Uterus (tissue), 4 donors: ENCODE measurements at places on chromosomes 2 and 18. TPM values are rescaled to one million over a fixed set of nuclear protein-coding genes. Genes with fewer than 3 reads are reported as not detected.

Gene GALNT5
- total RNA-seq = 8.1 TPM

DNA sequence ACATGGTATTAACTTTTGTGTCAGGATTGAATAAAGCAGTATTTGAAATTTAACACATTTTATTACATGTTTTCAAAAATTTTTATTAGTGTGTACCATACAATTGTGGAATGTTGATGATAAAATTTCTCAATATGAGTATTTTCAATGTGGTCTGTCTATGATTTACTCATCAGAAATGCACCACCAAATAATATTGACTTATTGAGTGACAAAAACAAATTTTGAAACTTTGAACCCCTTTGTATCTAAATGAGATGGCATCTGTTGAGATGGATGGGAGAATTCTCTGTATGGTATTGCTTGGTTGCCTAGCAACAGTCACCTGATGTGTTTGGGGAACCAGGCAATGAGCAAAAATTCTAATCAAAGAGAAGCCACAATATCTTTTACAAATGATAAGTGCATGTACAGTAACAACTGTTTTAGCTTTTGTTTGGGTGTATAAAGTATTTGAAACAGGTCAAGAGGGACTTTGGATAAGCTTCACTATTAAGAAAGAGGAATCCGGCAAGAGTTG lies 400.1 kb downstream of the CCDC85A start:
- DNase-seq = no peak
- no peaks in the 10 kb centered on the region for H3K36me3 ChIP-seq
- no peak overlapping the region for H3K27ac ChIP-seq
- no peaks in the 10 kb centered on the region for H3K27me3 ChIP-seq

DNA sequence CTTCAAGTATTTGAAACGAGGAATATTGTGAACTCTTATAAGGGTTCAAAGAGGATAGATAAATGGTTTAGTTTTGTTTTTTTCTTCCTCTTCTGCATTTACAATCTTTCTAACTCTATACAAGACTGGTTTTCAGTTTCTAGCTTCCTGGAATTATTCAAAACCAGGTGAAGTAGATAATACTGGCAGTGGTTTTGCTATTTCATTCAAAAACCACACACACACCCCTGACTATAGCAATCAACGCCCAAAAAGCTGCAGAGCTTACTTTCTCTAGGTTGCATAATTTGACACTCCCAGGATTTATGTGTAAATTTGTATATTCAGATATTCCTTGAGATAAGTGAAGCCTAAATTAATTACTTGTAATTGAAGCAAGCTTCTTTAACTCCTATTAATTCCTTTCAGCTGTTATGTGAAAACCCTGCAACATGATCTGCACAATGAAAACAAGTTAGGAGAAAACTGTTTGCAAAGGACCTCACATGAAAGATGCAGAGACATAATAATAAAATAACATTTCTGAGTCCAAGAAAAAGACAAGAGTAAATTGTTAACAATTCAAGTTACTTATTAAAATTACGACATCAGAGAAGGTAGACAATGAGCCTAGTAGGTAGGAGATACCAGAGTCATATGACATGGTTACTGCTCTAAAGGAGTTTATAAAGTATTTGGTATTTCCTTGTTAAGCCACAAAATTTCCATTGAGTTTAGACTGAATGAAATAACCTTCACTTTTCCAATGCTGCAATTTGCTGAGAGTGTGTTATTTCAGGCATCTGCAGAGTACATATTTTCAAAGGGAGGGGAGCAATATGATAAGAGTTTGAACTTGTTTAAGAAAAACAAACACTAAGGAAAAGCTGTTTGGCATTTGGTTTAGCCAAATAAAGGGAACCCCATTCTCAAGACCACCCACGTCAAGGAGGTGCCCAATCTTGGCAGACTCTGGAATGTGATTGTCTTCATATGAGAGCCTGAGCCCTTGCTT lies 1.6 kb upstream of the NFE2L2 start:
- no peaks in the 10 kb centered on the region for H3K36me3 ChIP-seq
- H3K27me3 ChIP-seq = no peaks in the 10 kb centered on the region
- H3K4me1 ChIP-seq = peaks cover 4% of the 10 kb centered on the region
- DNase-seq = no peak
- H3K4me3 ChIP-seq = peak overlapping the region; percentile 78

GRCh38 chr2:64698668-64699444 lies 45.1 kb upstream of the SERTAD2 start:
- H3K36me3 ChIP-seq = no peaks in the 10 kb centered on the region
- no peaks in the 10 kb centered on the region for H3K4me1 ChIP-seq
- no peak overlapping the region for H3K27ac ChIP-seq
- H3K4me3 ChIP-seq = no peak overlapping the region

Gene TANC1
- 92.7 TPM for total RNA-seq

Gene SERPINB3
- not detected for total RNA-seq

GRCh38 chr2:98899041-98899702 lies 36.9 kb downstream of the CRACDL start:
- DNase-seq = no peak
- no peak overlapping the region for H3K4me3 ChIP-seq
- H3K27ac ChIP-seq = no peak overlapping the region
- no peaks in the 10 kb centered on the region for H3K4me1 ChIP-seq

GRCh38 chr18:13524811-13525210 lies 201.5 kb downstream of the FAM210A start:
- H3K4me3 ChIP-seq = no peak overlapping the region
- no peaks in the 10 kb centered on the region for H3K27me3 ChIP-seq
- H3K4me1 ChIP-seq = no peaks in the 10 kb centered on the region
- no peak for DNase-seq
